ENCODE measurements at places on chromosomes 1 and 21. TPM values are rescaled to one million over a fixed set of nuclear protein-coding genes. Genes with fewer than 3 reads are reported as not detected.

UBE2U gene
- total RNA-seq = not detected

- DNase-seq = no peak
Measured at GRCh38 chr1:36734356-36734755, 251.6 kb upstream of the CSF3R start.

DNA sequence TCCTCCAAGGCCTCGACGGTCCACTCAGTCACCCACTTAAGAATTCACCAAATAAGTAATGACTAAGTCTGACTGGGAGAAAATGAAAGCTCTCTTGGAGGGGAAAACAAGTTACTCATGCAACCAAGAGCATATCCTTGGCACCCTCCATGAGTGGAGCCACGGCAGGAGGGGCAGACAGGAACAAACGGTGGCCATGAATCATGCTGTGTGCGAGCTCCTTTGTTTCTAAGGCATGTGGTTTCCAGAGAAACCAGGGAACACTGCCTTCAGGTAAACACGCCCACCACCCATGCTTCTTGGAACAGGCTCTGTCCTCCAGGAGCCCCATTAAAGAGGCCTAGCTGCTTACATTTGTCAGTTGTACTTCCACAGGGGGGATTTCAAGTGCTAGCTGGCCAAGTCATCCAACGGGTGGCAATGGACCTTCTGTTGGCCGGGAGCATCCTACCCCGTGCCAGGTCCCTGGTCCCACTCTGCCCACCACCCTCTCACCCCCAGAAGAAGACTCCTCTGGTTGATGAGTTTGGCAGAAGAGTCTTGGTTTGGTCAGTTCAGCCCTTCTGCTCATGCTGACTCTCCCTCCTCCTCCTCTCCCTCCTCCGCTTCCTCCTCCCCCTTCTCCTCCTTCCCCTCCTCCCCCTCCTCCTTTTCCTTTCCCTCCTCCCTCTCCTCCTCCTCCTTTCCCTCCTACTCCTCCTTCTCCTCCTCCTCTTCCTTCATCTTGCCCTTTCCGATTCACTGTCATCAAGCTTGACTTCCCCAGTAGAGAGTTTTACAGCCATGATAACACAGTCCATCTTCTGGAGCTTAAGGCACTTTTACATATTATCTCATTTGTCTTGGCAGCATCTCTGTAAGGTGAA, 107.6 kb downstream of the CCDC185 start:
- peak; percentile 6 for DNase-seq

DNA sequence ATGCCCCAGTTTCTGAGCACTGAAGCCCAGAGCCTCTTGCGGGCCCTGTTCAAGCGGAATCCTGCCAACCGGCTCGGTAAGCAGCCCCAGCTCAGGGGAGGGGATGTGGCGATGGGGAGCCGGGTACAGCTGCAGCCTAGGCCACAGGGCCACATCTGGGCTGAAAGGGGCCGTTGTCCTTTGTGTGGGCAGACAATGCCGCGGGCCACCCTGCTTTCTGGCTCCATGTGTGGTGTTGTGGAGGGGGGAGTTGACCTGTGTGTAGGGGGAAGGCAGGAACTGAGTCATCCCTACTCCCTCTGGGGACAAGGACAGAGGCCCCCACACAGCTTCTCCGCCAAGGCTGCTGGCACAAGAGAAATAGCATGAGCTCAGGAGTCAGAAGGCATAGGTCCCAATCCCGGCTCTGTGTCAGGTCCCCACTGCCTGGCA, 26.0 kb downstream of the RPS6KA1 start:
- no peak for DNase-seq

DNA sequence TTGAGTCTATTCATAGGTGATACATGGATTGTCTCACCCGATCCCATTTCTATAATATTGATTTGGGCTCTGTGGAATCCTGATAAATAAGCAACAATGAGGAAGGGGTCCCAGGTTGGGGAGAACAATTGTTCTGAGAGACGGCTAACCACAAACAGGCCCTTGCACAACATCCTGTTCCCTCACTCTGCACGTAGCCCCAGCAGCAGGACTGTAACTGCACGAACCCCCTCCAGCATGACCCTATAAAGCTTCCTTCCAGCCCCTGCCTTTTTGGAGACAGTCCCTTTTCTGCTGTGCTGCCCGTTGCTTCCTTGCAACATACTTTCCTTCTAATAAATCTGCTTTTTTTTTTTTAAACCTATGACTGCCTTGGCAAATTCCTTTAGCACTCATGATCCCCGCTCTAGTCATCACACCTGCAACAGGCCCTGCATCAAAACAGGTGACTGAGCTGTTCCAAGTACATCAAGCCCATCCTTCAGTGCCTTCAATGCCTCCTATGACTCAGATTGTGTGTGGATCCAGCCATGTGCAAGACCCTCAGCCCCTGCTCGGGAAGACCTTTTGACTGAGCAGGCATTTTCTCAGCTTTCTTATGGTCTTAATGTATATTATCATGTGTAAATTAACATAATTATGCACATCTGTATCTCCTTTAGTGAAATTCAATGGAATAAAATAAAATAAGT, 63.7 kb upstream of the B3GALNT2 start:
- DNase-seq = no peak

DNA sequence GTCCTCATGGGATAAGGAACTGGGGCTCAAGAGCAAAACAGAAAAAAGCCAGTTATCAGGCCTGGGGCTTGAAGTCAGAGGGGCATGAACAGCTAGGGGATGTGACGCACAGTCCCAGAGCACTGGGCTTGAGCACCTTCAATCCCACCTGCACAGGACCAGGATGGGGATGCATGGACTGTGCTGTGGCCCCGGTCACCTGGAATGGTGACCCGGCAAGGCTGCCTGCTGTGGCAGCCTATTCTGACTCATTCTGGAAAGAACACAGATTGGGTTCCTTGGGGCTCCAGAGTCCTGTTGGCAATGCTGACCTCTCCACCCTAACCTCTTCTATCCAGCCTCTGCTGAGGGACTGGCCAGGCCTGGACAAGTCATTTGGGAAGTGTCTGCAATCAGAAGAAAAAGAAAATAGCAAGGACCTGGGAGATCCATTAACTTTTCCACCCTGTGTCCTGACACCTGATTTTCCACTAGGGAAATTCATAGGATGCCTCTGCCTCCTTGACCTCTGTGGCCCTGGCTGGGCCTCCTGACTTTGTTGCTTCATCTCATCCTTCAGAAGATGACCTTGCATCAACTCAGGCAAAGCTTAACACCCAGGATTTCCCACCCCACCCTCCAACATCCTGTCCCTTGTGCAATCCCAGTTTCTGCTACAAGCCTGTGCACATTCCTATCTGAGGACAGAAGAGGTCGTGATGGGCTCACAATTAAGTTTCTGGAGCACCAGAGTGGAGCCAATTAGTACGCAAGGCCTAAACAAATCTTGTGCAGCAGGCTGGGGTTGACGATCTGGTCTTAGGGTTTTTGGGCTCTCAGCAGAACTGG, 17.9 kb upstream of the FMOD start:
- peak; percentile 51 for DNase-seq

DNA sequence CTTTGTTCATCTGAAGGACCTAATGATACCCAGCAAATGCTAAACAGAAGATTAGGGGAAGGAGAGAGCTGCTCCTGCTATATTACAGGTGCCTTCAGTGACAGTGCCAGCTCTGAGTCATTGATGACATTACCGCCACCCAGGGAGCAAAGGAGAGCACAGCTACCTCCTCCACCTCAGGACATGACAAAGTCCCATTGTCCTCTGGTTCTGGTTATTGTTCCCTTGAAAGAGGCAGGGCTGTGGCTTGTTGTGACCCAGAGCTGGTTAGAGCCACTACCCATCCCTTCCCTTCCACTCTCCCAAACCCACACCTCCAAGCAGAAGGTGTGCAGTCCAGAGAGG, 363.5 kb upstream of the DUSP10 start:
- no peak for DNase-seq

- peak; percentile 32 for DNase-seq
Measured at GRCh38 chr1:228208831-228209551, 1.1 kb downstream of the OBSCN start.

DNA sequence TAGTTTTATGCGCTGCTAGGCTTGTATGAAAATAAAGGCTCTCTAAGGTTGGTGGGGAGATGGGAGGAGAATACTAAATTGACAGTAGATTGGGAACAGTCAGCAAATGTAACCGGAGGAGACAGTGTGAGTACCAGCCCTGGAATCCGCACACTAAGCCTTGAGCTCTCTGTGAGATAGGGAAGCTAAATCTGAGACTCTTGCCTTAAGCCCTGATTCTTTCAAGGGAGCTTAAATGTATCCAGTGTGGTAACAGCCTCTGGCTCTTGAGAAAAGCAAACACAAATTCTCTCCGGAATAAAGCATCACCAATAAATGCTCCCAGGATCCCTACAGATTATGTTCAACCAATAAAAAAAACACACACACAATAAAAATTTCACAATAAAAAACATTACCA, 33.0 kb upstream of the PDPN start:
- DNase-seq = peak; percentile 3

DNA sequence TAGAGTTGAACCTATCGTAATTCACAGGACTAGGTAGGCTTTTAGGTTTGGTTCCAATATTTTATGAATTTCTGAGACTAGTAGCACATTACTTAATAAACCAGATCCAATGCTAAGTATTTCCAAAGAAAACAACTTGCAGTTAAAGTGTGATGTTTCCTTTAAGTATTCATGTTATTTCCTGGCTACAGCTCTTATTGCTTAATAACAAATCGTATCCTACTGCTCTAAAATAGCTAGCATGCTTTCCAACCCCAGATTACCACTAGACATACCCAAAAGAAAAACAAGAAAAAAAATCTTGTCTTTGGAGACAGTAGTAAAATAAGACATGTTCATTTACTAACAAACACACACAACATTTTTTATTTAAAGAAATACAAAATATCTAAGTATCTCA, 898 bp downstream of the KRTAP27-1 start:
- DNase-seq = no peak

DNA sequence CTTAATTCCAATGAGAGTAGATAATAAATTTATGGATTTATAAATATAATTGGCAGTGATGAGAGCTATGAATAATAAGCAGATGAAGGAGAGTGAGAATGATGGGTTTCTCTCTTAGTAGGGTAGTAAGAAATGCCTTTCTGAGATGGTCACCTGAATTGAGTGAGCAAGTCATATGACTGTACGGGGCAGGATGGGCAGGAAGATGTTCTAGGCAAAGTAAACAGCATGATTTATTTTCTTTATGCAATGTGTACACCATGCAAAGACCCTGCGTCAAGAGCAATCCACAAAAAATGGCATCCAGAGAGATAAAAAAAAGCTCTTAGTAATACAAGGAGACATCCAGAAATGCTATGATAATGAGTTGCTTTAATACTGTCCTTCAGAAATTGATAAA, 409.9 kb downstream of the HLX start:
- DNase-seq = no peak

GRCh38 chr1:27298632-27299384, 23.2 kb upstream of the TMEM222 start:
- DNase-seq = peak; percentile 48

- no peak for DNase-seq
Measured at GRCh38 chr1:5010656-5011055, 356.2 kb downstream of the AJAP1 start.

GRCh38 chr21:28805885-28806284, 186.8 kb downstream of the LTN1 start:
- DNase-seq = peak; percentile 66

DNA sequence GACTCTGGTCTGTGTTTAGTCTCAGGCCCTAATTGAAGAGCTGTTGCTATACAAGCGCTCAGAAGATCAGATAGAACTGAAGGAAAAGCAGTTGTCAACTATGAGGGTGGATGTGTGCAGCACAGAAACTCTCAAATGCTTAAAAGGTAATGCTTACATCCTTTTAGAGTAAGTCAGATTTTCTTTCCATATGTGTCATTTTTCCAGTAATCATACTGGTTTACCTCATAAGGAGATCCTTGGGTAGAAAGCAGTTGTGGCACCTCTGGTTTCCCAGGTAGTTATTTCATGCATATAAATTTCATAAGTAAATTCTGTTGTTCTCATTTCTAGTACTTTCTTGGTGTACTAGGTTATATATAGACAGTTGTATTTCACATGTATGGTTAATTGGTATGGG, 43.0 kb upstream of the TARS2 start:
- no peak for DNase-seq

IFI44 gene
- total RNA-seq = 33.3 TPM

GRCh38 chr1:210677533-210677932, 348.8 kb downstream of the HHAT start:
- DNase-seq = no peak

ANXA9 gene
- total RNA-seq = not detected

DNA sequence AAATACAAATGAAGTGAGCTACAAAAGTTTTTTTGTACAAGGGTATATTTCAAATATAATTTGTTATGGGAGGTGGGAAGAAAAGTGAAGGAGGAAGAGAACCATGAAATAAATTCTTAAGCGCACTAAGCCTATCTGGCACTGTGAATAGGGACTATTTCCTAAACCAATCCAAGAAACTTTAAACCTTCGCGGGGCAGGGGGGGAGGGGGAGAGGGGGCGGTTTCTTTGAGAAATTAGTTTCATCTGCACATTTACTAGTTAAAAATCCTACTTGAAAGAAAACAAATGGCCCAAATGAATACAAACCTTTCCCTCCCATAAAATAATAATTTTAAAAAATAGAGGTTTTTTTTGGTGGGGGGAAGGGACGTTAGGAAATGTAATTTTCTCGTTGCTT, 364 bp downstream of the GOLPH3L start:
- no peak for DNase-seq

- no peak for DNase-seq
Measured at GRCh38 chr1:105565006-105565405, 1491.5 kb upstream of the PRMT6 start.

DNA sequence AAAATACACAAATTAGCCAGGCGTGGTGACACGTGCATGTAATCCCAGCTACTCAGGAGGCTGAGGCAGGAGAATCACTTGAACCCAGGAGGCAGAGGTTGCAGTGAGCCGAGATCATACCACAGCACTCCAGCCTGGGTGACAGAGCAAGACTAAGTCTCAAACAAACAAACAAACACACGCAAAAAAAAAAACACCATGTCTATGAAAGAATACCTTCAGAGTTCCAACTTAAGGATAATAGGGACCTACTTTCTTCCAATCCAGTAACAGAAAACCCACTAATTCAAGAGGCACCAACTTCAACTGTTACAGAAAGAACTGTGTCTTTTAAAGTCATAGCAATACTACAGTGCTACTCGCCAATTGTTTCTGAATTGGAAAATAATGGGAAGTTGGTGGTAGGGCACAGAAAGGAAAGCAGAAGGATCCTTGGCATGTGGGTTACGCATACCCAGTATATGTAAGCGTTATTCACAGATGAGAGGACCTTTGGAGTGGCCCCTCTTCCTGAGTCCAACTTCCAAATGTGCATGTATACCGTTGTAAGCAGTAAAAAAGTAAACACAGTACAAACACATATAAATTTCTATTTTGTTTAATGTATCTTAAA, 87.0 kb downstream of the ACBD6 start:
- no peak for DNase-seq

GRCh38 chr1:145891587-145892485, 6.2 kb upstream of the ANKRD35 start:
- DNase-seq = peak; percentile 99

- no peak for DNase-seq
Measured at GRCh38 chr1:63958556-63958955, 184.7 kb downstream of the ROR1 start.

GRCh38 chr1:152168535-152168868, 9.5 kb upstream of the RPTN start:
- peak; percentile 27 for DNase-seq

DDAH1 gene
- total RNA-seq = 18.1 TPM

SAMSN1 gene
- not detected for total RNA-seq

DNASE2B gene
- not detected for total RNA-seq

HES3 gene
- total RNA-seq = not detected

GRCh38 chr1:171061425-171062143, 29.1 kb upstream of the FMO3 start:
- DNase-seq = no peak

GRCh38 chr1:160753594-160753993, 14.5 kb downstream of the SLAMF7 start:
- no peak for DNase-seq

CASZ1 gene
- total RNA-seq = 20.8 TPM

ACADM gene
- 65.1 TPM for total RNA-seq

Measured in myocyte (in vitro differentiated cells).